ENCODE measurements at places on chromosomes 4 and X.
A peak's percentile ranks its signal among the peaks of the same experiment; 100 is the strongest.

DNA sequence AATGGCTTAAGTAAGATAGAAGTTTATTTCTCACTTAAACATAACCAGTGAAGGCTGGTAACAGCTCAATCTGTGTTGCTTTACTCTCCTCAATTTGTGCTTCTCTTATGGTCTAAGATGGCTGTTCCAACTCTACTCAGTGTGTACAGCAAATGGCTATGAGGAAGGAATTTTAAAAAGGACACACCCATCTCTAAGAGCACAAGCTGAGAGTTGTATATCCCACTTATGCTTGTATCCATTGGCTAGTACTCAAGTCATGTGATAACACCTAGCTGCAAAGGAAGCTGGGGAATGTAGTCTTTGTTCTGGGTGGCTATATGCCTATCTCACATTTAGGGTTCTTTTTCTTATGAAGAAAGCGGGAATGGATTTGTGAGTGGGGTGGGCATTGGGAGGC is 63.3 kb downstream of the GPAT3 start:
- DNase-seq: peak; percentile 38

DNA sequence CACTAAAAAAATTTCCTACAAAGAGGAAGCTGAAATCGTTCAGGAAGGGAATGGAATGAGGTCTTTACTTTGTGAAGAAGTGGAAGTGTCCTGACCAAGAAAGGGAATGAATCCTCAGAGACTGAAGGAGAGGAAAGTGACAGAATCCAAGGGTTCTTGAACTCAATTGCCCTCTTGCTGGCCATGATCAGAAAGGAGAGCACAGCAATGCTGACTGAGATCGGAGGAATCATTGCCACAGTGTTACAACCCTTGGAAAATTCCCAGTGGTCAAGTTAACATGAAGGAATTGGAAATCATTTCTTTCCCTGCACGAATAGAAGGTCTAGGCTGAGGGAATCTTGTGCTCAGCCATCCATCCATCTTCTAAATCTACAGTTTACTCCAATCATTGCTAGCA is 190.0 kb upstream of the NEIL3 start:
- DNase-seq: no peak

- DNase-seq: peak; percentile 22
Measured at GRCh38 chr4:177302371-177303100, 7.1 kb upstream of the NEIL3 start.

DNA sequence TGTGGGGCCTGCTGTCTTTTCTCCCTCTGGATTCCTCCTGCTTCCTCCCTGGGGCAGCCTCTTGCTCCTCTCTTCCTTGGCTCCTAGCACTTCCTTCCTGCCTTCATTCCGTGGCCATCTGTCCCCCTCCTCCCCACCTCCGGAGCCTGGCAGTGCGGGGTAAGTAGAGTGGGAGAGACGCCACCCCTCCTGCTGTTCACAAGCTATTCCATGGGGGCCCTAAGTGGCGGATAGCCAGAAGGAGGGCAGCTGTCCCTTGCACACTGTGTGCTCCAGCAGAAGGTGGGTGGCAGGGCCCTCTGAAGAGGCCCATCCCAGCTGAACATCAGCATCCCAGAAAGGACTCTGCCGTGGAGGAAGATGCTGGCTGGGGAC is 27.4 kb downstream of the CCNQ start:
- DNase-seq: no peak

DNA sequence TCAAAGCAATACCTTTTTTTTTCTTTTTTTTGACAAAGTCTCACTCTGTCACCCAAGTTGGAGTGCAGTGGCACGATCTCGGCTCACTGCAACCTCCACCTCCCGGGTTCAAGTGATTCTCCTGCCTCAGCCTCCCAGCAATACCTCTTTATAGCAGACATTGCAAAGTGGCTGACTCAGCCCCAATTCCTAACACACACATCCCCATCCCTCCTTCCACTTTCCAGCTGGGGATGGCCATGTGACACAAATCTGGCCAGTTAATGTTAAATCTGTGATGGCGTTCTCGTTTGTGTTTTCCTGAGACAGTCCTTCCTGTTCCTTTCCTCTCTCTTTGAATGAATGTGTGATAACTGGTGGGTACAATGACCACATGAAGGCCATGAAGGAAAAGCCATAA is 276.2 kb upstream of the KLF3 start:
- no peak for DNase-seq

- no peak for DNase-seq
Measured at GRCh38 chr4:11182586-11183355, 245.9 kb downstream of the HS3ST1 start.

GRCh38 chrX:64580035-64580434 is 184.8 kb upstream of the MTMR8 start:
- DNase-seq: no peak

GRCh38 chr4:115489279-115489678 is 375.9 kb upstream of the NDST4 start:
- DNase-seq: no peak

- DNase-seq: no peak
Measured at GRCh38 chr4:4377732-4378460, 9.0 kb upstream of the NSG1 start.

GRCh38 chr4:142818031-142818430 is 28.1 kb downstream of the INPP4B start:
- peak; percentile 55 for DNase-seq

DNA sequence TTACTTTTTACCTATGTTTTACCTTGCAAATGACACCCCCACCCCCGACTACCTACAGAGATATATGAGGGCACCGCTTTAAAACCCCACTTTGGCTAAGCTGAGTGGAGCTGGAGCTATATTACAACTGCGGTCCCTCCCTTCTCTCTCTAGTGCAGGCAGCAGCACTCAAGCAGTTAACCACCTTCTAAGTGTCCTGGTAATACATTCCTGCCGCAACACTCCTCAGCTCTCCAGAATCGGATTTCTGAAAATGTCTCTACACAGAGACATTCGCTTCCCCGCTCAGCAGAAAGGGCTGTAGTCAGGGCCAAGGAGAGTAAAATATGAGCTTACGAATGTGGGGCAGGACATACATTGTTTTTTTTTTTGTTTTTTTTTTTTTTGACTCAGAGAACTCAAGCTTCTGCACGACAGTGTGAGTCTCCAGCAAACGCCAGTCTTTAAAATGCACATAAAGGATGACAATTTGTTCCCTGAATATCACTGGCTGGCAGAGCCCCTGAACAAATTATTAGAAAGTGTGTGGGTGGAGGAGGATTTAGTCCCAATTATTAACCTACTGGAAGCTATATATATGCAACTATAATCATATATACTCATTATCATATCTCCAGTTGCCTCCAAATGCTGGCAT is 287.0 kb upstream of the TET2 start:
- no peak for DNase-seq

DNA sequence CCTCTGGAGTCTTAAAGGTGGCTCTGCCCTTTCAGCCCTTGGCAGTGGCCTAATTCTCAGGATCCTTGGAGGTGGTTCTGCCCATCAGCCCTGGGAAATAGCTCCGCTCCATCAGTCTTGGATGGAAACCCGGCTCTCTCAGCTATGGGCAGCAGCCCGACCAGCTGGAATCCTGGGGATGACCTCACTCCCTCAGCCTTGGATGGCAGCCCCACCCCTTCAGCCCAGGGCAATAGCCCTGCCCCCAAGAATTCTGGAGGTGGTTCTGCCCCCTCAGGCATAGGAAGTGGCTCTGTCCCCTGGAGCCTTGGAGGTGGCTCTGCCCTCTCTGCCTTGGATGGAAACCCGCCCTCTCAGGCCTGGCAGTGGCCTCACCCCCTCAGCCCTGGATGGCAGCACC is 127.7 kb downstream of the RBMX2 start:
- no peak for DNase-seq

DNA sequence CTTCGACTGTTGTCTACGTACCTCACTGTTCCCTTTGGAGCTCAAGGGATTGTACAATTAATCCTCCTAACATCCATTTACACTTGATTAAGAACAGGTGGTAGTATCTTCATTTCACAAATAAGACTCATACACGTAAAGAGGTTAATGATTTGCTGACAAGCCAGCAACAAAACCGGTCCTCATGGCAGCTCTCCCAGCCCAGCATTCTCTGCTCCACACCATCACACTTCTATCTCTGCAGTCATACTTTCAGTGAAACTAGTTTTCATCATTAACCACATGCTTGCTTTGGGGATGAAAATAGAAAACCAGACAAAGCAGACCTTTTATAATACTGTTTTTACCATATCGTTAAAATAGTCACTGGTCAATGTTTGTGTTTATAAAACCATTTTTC is 28.7 kb upstream of the CASK start:
- DNase-seq: no peak

GRCh38 chr4:163167333-163167626 is 590 bp upstream of the NAF1 start:
- no peak for DNase-seq

GRCh38 chr4:81257816-81258215 is 42.8 kb upstream of the PRKG2 start:
- no peak for DNase-seq

GRCh38 chrX:129427267-129427666 is 96.0 kb downstream of the SMARCA1 start:
- DNase-seq: no peak

DNA sequence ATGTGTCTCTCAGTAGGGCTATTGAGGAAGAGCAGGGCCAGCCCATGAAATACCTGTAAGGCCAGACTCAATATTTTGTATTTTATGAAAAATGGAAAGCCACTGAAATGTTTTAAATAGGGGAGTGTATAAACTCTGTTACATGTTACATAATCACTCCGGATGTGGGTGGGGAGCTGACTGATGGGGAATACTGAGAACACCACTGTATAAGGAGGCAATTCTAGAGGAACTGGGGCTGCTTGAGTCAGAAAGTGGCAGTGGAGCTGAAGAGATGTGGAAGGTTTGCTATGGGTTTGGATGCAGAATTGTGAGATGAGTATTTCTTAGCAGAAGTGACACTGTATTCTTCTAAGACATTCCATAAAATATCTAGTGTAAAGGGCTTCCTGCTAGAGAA is 647.8 kb upstream of the LCORL start:
- no peak for DNase-seq

DNA sequence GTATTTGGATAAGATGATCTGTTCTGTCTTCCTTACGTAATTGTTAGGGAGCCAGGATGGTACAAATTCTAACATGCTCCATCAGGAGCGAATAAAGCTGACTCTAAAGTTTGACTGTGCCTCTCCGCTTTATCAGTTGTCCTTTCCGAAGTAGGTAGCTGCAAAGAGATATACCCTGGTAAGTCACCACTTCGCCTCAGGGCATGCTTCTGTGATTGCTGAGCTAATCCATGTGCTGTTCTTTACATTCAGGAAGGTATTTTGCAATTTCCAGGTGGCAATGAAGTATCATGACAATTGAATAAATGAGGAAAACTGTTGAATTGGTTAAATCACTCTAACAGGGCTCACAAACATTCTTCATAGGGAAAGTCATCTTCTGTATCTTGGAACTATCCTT is 38.9 kb downstream of the KIT start:
- no peak for DNase-seq

- DNase-seq: peak; percentile 37
Measured at GRCh38 chr4:168908093-168908492, 102.0 kb downstream of the CBR4 start.

GRCh38 chr4:3489451-3489962 is 26.4 kb downstream of the DOK7 start:
- no peak for DNase-seq

GRCh38 chr4:36399762-36400353 is 118.4 kb downstream of the DTHD1 start:
- no peak for DNase-seq

GRCh38 chr4:179595671-179596410 is 2153.6 kb upstream of the AGA start:
- DNase-seq: peak; percentile 60

- DNase-seq: no peak
Measured at GRCh38 chr4:101274888-101275752, 72.2 kb downstream of the PPP3CA start.

DNA sequence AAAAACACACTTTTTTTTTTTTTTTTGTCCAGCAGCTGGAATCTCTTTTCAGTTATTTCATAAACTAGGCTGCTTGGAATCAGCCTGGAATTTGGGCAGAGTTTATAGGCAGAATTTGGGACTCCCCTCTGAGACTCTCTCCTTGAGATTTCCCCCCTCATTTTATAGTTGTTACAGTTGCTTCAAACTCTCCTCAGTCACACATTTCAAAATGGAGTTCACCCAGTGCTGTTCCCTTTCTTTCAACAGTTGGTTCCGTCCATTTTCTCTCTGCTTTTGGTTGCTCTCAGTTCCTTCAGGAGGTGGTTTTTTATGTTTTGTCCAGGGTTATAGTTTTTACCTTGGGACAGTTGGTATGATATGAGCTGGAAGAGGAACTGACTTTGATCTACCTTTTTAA is 27.5 kb downstream of the NSD2 start:
- DNase-seq: no peak

GRCh38 chr4:15864651-15865566 is 73.6 kb downstream of the FGFBP1 start:
- no peak for DNase-seq

GRCh38 chrX:43693602-43694406 is 37.7 kb downstream of the MAOA start:
- no peak for DNase-seq

- DNase-seq: no peak
Measured at GRCh38 chr4:8855818-8856245, 15.8 kb downstream of the HMX1 start.

- no peak for DNase-seq
Measured at GRCh38 chr4:18198653-18199052, 177.1 kb upstream of the LCORL start.

All from H4 (cell line).